ENCODE measurements at places on chromosomes 7 and 10. TPM values are rescaled to one million over a fixed set of nuclear protein-coding genes. Genes with fewer than 3 reads are reported as not detected.

The C10orf67 gene
- polyA plus RNA-seq: not detected

The TAS2R5 gene
- polyA plus RNA-seq: 2.1 TPM

The FBXL13 gene
- polyA plus RNA-seq: 19.7 TPM

The VWDE gene
- 89.6 TPM for polyA plus RNA-seq

The DENND11 gene
- polyA plus RNA-seq: 0.41 TPM

The AKR1D1 gene
- not detected for polyA plus RNA-seq

The AKR1C8 gene
- polyA plus RNA-seq: 0.03 TPM

The ASIC3 gene
- 3.3 TPM for polyA plus RNA-seq

DNA sequence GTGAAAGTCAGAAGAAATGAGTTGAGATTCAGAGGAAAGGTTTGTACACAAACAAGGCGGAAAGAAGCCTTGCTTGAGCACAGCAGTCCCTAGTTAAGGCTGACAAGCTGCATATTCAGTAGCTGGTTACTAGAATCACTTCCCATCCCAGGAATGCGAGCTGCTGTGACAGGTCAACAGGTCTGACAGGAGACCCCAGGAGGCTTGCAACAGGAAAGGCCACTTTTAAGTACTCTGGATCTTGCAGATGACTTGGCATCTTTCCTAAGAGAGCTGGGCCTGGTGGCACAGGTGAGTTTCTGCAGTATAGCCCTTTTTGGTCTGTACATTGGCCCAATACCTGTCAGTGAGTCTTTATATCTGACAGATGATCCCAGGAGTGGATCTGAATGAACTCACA lies 35.7 kb upstream of the UNC5B start:
- DNase-seq: no peak

- DNase-seq: no peak
These were observed 2.3 kb downstream of the AGMO start for GRCh38 chr7:15559416-15559928.

GRCh38 chr7:130398526-130399090 lies 18.3 kb downstream of the CPA1 start:
- no peak for DNase-seq

- DNase-seq: peak; percentile 40
These were observed 28.8 kb downstream of the MIOS start for GRCh38 chr7:7595451-7595850.

DNA sequence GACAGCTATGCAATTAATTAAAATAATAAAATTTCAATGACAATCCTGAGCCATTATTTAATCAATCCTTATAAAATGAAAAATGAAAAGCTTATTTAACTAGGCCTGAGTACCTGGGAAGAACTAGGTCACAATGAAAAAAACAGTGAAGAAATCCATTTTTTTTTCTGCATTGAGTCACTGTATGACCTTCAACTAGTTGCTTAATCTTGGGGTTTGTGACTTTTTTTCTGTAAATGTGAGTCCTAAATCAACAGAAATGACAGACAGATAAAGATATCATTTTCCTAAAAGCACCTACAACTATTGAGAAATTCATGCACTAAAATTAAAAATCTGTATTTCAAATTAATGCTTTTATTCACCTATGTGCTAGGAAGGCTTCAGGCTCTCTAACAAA lies 96.8 kb downstream of the TMEM26 start:
- DNase-seq: no peak

- DNase-seq: no peak
These were observed 23.9 kb downstream of the SEM1 start for GRCh38 chr7:96685755-96686154.

DNA sequence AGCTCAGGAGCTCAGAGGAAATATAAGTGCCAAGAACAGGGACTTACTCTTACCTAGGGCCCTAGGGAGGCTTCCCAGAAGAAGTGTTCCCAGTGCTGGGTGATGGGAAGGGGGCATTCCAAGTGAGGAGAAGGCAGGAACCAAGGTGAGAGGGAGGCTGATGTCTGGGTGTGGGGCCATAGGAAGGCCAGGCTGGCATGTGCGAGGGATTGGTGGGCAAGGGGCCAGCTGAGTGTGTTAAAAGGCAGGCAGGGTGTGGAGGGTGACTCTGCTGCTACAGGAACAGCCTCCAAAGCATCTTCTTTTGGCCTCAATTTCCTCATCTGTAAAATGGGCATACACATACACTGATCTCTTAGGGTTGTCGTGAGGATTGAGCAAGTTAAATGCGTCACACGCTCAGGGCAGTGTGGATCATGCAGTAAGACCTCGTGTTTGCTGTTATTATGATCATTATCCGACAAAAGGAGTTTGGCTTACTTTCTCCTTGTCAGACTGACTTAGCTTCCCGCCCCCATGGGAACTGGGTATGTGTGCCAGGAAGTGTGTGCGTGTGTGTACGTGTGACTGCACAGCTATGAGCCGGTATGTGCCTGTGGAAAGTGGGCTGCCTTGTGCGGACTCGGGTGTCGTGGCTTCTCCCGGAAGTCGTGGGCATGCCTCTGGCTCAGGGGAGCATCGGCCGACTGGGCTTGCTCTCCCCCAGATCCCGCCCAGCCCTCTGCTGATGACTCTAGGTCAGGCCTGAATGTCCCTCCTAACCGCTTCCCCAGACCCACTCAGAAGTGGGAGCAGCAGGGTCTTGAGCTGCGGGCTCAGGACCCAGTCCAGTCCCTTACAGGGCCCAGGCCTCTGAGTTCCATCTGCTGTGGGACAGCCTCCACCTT lies 59.6 kb downstream of the NEURL1 start:
- DNase-seq: no peak

GRCh38 chr7:106038916-106039315 lies 73.2 kb downstream of the SYPL1 start:
- no peak for DNase-seq

DNA sequence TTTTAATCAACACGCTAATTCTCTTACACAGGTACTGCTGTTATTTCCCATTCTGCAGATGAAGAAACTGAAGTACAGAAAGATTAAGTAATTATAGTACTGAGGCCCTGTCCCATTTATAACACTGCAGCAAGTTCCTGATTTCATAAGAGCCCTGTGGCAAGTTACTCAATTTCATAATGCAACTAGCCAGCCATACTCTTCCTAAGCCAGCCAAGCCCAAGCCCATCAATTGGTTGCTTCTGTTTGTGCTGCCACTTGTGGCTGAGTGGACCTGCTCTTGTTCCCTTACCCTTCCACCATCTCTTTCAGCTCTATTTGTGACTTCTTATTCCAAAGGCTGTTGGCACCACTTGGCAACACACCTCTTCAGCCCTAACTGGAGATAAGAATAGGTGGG lies 19.7 kb upstream of the PRPF18 start:
- DNase-seq: no peak

DNA sequence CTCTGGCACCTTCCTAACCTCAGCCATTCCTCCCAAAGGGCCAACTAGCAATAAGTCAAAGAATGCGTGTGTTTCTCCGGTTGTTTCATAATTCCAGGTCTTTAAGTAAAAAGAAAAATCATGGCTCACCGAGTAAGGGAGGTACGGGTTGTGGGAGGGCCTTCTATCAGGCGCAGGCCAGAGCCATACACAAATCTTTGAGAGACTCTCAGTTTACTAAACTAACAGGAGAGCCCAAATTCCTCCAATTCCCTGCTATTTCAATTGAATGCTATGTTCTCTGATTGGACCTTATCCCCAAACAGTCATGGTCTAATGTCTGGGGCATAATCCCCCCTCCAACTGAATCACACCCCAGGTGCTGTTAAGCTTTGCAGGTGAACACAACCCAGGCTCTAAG lies 26.2 kb upstream of the SLF2 start:
- no peak for DNase-seq

DNA sequence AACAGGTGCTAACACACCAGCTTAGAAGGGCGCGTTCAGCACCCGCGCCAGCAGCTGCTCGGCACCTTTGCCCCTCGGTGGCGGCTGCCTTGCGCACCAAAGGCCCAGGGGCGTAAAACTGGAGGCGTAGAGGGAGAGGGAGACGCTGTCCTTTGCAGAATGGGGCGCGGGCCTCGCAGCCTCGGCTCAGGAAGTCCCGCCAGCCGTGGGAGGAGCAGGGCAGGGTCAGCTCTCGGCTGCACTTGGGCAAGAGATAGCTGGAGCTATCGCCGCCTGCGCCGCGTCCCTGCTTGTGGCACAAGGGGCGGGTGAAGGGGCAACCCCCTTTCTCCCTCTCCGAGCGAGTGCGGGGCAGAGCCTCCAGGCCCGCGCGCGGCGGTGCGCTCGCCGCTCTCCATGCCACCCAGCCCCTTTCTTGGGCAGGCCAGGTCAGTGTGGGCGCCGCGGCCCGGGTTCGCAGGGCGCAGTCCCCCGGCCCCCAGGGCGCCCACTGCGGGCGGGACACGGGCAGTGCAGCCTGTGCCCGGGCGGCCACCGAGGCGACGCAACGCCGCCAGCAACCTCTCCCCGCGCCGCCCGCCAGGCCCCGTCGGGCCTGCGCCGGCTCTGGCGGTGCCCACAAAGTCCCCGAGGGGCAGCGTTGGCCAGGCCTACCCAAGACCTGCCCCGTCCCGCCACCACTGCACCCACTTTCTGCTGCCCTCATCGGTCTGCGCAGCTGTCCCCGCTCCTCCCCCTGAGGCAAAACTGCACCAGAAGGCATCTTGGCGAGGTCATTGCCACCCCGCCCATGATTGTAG lies 4.1 kb downstream of the NEUROD6 start:
- peak; percentile 11 for DNase-seq

DNA sequence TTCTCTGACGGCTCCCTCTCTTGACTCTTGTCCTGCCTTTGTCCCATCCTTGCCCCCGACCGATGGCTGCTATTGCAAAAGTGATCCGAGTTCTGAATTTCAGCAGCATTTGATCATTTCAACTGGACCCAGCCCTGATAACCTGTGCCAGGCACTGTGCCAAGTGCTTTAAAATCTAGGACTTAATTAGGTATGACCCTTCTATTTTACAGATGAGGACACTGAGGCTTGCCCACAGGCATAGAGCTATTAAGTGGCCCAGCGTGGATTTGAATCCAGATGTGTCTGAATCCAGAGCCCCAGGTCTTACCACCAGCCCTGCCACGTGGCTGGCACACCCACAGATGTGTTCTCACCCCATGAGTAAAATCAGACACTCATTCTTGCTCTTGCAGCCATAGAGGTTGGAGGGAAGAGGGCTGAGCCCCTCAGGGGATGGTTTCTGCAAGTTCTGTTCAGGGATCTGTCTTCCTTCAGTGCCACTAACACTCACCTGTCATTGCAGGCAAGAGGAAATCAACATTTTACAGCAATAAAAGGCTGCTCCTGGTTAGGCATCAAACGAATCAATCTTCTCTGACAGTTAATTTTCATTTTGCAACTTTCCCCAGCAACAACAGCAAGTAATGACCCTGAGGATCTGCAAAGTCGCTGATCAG lies 101.2 kb downstream of the GRID1 start:
- no peak for DNase-seq

GRCh38 chr10:73931767-73932619 lies 21.1 kb downstream of the PLAU start:
- peak; percentile 82 for DNase-seq

- DNase-seq: peak; percentile 60
These were observed 2.7 kb downstream of the PRSS37 start for GRCh38 chr7:141838581-141838980.

GRCh38 chr10:83816942-83817341 lies 322.4 kb upstream of the GHITM start:
- DNase-seq: no peak

Measured in K562 (cell line).